ENCODE measurements at places on chromosomes 5 and 9. TPM values are rescaled to one million over a fixed set of nuclear protein-coding genes. Genes with fewer than 3 reads are reported as not detected.

DNA sequence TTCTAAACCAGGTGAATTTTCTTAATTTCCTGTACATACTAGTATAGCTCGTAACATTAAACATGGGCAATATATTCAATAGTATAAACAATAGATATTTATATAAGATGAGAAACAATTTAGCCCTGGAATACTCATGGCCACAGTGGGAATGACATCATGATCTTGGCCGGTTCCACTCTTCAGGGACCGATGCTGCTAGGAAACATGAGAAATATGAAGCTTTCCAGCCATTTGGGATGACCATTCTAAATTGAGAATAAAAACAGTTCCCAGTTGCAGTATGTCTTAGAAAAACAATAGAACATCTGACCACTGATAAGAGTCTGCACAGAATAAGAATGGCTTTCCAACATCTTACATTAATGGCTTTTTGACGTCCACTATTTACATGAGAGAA, 33.3 kb upstream of the SLCO6A1 start:
- no peak for DNase-seq

- no peak for DNase-seq
Observed at GRCh38 chr5:97847920-97848631, 665.0 kb upstream of the RIOK2 start.

- peak; percentile 71 for DNase-seq
Observed at GRCh38 chr9:75238311-75238976, 150.1 kb downstream of the OSTF1 start.

DNA sequence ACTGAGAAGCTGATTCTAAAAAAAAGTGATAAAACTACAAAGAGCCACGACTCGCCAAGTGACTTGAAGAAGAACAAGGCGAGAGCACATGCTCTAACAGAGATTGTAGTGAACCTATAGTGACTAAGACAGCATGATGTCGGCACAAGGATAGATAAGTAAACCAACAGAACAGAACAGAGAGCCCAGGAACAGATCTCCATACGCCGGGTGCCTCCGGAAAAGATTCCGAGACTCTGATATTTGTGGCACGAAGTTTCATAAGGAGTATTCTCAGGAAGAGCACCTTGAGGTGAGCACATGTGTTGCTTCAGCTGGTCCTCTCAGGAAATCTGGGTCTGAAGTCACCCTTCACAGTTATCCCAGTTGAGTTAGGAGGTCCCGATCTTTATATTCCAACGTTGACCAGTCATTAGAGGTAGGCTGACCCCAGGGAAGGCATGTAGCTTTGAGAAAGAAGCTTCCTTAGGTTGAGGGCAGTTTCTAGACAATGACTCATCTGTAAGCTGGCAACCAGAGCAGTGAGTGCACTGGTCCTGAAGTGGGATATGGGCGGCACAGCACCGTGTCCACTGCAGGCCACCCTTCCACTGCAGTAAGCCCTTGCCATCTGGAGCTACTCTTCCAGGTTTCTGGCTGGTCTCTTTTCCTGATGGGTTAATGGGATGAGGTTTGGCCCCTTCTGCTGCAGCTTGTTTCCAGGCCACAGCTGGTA, 13.6 kb upstream of the CLK4 start:
- no peak for DNase-seq

DNA sequence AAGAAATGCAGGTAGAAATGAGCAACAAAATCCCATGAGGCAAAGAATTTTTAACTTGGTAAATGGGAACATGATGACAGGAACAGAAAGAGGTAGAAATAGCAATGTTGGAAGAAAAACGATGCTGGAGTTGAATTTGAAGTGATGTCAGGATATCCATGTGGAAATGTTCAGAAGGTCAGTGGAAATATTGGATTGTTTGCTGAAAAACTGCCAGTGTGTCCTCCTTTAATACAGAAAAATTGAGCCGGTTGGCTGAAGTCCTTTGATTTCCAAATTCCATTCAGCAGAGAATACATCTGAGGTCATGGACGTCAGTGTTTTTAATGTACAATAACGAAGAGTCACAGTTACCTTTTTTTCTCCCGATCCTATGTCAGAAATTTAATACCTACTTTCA, 110.0 kb upstream of the DMAC1 start:
- no peak for DNase-seq

The CBY3 gene
- total RNA-seq, result not detected

DNA sequence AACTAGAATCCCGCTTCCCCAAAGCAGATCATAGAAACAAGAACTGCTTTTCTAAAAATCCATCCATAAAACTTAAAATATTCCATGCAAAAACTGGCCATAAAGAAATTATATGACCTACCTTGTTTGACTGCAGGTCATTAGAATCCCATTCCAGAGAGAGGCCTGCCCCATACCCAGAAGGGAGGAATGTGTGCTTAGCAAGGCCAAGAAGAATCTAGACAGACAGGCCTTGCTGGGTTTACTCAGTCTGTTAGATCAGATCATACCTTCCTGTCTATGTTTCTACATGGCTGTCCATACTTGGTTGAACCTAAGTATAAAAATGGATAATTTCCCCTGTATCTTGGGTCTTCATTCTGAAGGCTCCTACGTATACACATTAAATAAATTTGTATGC, 358.8 kb upstream of the TRPC7 start:
- no peak for DNase-seq

DNA sequence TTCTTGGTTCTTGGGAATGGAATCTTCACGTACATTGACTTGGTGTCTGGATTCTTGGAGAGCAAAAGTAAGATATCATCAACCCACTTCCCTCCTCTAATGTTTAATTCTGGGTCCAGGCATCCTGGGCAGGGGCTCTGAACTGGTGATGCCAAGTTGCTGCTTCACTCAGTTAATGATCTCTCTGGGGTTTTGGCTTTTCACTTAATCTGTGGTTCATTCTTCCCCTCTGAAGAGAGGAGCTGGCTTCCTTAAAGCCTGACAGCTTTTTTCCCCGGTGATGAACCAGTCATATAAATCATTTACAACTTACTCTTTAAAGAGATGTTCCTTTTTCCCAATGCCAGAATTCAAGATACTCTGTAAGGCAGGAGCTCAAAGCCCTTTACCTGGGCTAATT, 65.9 kb downstream of the ARHGAP26 start:
- no peak for DNase-seq

The TYRP1 gene
- not detected for total RNA-seq
